ENCODE measurements at places on chromosomes 11 and 22. TPM values are rescaled to one million over a fixed set of nuclear protein-coding genes. Genes with fewer than 3 reads are reported as not detected.
A peak's percentile ranks its signal among the peaks of the same experiment; 100 is the strongest.

Gene ALX4
- not detected for total RNA-seq

Gene ADORA2A
- total RNA-seq = 1.0 TPM

Gene LIMK2
- total RNA-seq = 134 TPM

DNA sequence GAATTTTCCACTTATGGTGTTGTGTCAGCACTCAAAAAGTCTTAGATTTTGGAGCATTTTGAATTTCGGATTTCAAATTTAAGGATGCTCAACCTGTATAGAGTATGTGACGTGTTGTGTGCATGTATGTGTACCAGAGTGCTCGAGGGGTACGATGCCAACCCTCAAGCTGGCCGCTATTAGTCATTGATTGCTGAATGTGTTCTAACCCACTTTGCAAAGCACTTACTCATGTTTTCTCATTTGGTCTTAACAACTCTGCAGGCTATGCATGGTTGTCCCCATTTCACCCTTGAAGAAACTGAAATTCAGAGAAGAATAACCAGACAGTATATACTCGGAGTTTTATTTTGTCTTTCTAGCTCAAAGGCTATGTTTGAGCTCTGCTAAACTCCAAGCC lies 196.4 kb upstream of the TENM4 start:
- H3K4me3 ChIP-seq = no peak overlapping the region
- no peaks in the 10 kb centered on the region for H3K4me1 ChIP-seq
- no peaks in the 10 kb centered on the region for H3K27me3 ChIP-seq
- no peak for DNase-seq

DNA sequence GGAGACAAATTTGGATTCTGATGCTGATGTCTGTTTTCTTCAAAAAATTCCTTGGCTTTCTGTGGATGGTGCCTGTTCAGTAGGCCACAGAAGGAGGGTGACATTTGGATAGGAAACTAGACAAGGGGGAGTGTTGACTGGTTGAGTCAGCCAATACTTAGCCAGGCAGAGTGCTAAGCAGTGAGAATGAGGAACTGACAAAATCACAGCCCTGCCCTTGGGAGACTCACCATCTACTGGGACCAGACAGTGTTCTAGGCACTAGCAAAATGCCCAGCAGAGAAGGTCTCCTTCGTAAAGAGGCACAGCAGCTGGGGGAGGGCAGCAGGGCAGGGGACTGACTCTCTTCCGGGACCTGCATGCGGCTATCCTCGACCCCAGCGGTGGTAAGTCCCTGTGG lies 190.2 kb downstream of the DSCAML1 start:
- no peak overlapping the region for H3K27ac ChIP-seq
- DNase-seq = no peak

- no peaks in the 10 kb centered on the region for H3K27me3 ChIP-seq
- H3K36me3 ChIP-seq = no peaks in the 10 kb centered on the region
- peak overlapping the region; percentile 87 for H3K27ac ChIP-seq
- peaks cover 34% of the 10 kb centered on the region for H3K4me1 ChIP-seq
- peak overlapping the region; percentile 48 for H3K4me3 ChIP-seq
These were observed 940 bp upstream of the C11orf91 start for GRCh38 chr11:33701302-33702230.

GRCh38 chr11:109208121-109208520 lies 213.9 kb upstream of the C11orf87 start:
- no peaks in the 10 kb centered on the region for H3K36me3 ChIP-seq
- no peak overlapping the region for H3K27ac ChIP-seq
- H3K4me3 ChIP-seq = no peak overlapping the region
- no peaks in the 10 kb centered on the region for H3K4me1 ChIP-seq
- DNase-seq = no peak

GRCh38 chr11:45892856-45893255 lies 7.4 kb downstream of the MAPK8IP1 start:
- H3K4me3 ChIP-seq = no peak overlapping the region
- H3K27ac ChIP-seq = no peak overlapping the region
- no peaks in the 10 kb centered on the region for H3K4me1 ChIP-seq
- no peaks in the 10 kb centered on the region for H3K27me3 ChIP-seq
- DNase-seq = no peak
- no peaks in the 10 kb centered on the region for H3K36me3 ChIP-seq

DNA sequence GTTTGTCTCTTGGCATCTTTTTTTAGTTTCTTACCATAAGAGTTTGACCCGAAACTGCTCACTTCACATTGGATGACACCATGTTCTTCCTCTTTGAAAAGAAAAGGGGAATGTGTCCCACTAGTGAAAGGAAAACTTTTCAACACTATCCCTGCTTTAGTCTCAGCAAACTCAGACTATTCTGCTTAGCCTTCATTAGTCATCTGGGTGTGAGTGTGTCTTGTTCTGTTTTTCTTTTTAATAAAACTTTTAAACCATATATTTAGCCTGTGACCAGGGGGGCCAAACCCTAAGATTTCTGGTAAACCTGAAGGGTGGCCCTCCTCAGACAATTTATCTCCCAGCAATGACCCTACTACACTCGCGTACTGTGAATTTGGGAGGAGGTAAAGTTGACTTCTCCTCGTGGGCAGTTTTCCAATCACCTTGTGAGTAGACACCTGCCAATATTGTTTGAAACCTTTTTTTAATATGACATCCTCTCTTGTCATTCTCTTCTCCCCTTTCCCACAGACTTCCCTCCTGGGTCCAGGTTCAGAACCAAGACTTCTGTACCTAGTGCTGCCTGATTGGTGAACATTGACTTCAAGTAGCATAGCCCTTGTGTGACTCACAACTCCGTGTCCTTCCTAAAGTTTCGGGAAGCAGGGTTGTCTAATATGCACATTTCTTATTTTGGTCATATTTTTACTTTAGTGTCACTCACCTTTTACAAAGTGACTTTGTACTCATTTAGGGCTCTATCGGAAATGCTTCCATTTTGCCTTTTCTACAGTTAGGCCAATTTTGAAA lies 39.9 kb downstream of the DBX1 start:
- no peak for DNase-seq
- H3K36me3 ChIP-seq = peaks cover 53% of the 10 kb centered on the region
- no peak overlapping the region for H3K4me3 ChIP-seq

GRCh38 chr22:28075358-28075981 lies 156.4 kb upstream of the PITPNB start:
- no peak overlapping the region for H3K4me3 ChIP-seq
- H3K4me1 ChIP-seq = no peaks in the 10 kb centered on the region
- peaks cover 9% of the 10 kb centered on the region for H3K36me3 ChIP-seq
- H3K27me3 ChIP-seq = no peaks in the 10 kb centered on the region
- no peak for DNase-seq

All from esophagus squamous epithelium (tissue), 5 donors.